ENCODE measurements at places on chromosomes 4 and X. TPM values are rescaled to one million over a fixed set of nuclear protein-coding genes. Genes with fewer than 3 reads are reported as not detected.

GRCh38 chr4:37793562-37793961, 32.9 kb upstream of the PGM2 start:
- DNase-seq = peak; percentile 13

DNA sequence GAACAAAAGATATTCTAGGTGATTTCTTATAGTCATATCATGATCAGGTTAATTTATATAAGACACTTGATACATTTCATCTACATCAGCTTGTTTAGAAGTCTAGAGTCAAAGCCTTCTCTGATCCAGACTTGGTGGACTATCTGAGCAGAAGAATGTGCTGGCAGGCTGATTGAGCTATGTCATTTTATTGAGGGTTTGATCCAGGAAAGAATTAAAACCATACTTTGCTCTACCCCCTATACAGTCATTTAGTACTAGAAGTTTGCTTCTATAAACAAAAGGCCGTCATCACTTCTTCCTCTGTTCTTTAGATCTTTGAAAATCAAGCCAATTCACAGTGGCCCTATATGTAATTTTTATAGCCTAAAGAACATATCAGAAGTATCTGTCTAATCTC, 173.1 kb upstream of the PITX2 start:
- DNase-seq = no peak

GRCh38 chr4:125317525-125317877, 2.7 kb downstream of the FAT4 start:
- no peak for DNase-seq

GRCh38 chr4:147617841-147618691, 869 bp downstream of the TMEM184C start:
- DNase-seq = no peak

GRCh38 chrX:142998447-142999198, 27.1 kb upstream of the SPANXN4 start:
- no peak for DNase-seq

GRCh38 chr4:122583906-122584305, 37.0 kb downstream of the IL21 start:
- DNase-seq = peak; percentile 41

DNA sequence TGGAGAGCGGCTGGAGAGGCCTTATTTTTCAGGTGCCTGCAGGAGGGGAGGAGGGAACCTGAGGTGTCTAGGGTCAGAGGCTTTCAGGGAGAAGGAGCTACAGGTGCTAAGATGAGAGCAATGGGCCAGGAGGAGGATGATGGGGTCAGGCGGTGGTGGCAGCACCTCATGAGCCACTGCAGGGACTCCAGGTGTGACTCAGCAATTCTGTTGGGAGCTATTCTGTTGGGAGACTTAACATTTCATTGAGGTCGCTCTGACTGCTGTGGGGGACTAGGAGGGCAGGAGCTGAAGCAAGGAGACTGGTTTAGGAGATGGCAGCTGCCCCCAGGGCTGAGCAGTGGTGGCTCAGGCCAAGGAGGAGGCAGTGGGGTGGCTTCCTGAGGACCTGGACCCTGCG, 65.0 kb downstream of the CLDN34 start:
- no peak for DNase-seq

- DNase-seq = no peak
Measured at GRCh38 chrX:78111140-78111931, 7.3 kb downstream of the PGK1 start.

GRCh38 chr4:100738196-100739165, 220.7 kb upstream of the EMCN start:
- peak; percentile 79 for DNase-seq

DNA sequence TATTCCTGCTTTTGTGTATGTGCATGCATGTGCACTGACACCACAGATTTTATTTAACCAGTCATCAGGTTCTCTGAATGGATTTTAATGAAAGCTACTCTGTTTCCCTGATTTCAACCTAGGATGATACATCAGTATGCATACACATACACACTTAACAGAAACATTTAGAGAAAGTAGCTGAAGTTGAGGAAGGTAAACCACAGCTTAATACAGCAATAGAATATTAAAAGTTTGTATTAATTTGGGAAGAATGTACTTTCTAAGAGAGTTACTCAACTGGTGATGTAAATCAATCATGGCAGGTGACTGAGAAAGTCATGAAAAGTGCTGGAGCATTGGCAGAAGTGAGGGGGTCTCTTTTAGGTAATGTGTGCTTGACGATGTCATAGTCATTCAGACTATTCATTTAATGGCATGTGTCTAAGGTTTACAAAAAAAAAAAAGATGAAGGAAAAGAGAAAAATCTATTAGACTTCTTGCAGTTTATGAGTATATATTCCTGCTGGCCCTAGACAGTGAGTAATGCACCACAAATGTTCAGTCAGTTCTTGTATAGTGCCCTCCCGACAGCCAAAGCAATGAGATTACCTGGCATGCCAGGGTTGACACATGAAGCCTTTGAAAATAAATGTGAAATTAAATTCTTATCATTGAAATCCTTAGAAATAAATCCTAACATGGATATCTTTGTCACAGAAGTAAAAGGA, 187.6 kb downstream of the RAPGEF2 start:
- DNase-seq = peak; percentile 46

DNA sequence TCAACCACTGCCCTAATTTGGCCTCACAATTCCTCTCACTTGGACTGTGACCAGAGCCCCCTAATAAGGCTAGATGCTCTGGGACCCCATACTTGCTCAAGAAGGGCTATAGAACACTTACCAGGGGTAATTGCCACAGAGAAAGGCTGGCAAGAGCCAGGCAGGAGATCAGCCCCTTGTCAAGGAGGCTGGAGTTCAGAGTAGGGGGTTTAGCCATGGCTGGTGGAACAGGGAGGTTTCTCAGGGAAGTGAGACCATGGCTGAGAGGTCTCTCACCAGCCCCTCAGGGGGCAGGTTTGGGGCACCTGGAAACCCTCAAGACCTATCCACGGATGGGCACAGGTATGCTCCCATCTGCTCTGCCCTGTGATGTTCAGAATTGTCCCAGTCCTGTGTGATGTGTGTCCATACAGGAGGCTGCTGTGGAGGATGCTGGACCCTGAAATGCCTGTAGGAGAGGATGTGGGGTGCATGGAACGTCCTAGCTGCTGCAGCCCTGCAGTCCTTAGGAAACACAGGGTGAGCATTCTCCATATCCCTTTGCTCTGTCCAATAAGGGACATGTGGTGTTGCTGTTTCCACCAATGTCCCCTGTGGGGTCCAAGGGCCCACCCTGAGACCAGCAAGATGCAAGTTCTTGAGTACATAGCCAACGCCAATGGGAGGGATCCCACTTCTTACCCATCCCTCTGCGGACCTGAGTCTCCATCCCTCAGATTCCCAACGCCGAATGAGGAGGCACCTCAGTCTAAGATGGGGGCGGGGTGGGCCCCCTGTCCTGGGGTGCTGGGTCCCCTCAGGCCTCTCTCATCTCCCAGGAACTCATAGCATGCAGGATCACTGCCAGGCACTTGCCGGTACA, 16.4 kb upstream of the HSFX1 start:
- no peak for DNase-seq

DNA sequence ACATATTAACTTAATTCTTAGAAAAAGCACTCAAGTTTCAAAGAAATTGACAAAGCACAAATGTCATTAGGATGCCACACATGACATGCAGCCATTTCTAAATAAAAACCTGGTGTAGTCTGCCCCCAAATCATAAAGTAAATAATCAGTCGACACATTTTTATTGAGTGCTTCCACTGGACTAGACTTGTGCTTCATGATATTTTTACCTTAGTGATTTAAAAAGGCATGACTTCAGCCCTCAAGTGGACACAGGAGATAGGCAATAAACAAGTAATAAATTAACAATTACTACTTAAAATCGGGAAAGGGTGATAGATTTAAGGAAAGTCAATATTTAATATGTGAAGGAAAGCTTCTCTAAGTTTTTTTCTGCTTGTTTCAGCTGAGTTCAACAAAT, 7.6 kb downstream of the TRAM1L1 start:
- no peak for DNase-seq

Gene MAGEA12
- total RNA-seq = 0.11 TPM

Gene CTAG2
- not detected for total RNA-seq

Gene PAGE1
- not detected for total RNA-seq

- no peak for DNase-seq
Measured at GRCh38 chrX:18966624-18967023, 17.3 kb downstream of the PHKA2 start.

- DNase-seq = peak; percentile 52
Measured at GRCh38 chr4:38062088-38062775, 102.0 kb downstream of the PTTG2 start.

Gene PTTG2
- total RNA-seq = not detected

Gene C4orf36
- total RNA-seq = 2.2 TPM

DNA sequence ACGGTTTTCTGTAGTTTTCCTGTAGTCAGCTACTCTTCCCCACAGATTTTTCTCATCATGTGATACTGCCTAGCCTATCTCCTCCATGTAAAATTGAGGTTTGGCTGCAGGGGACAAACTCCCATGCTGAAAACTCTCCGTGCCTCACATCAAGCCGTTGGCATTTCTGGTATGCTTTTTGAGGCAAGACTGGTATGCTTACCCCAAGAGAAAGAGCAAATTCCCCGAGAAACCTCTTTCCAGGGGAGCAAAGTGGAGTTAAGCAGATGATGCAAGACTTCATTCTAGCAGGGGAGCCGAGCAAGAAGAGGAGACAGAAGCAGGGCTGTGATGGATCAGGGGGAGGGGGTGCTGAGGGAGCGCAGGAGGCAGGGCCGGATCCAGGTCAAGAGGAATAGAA, 4.8 kb downstream of the SOWAHD start:
- DNase-seq = peak; percentile 82

GRCh38 chrX:71198066-71198465, 25.0 kb upstream of the GJB1 start:
- DNase-seq = no peak

- DNase-seq = no peak
Measured at GRCh38 chrX:10833299-10834169, 213.1 kb upstream of the MID1 start.

Gene TEX13B
- not detected for total RNA-seq

Gene EGFL6
- total RNA-seq = not detected
